Inflammatory macrophage (primary cell): ENCODE measurements at places on chromosomes 5 and 9.

GRCh38 chr5:140235791-140236551, 61.0 kb downstream of the CYSTM1 start:
- DNase-seq = peak; percentile 77

- DNase-seq = no peak
Observed at GRCh38 chr5:123265551-123265950, 157.7 kb downstream of the CEP120 start.

DNA sequence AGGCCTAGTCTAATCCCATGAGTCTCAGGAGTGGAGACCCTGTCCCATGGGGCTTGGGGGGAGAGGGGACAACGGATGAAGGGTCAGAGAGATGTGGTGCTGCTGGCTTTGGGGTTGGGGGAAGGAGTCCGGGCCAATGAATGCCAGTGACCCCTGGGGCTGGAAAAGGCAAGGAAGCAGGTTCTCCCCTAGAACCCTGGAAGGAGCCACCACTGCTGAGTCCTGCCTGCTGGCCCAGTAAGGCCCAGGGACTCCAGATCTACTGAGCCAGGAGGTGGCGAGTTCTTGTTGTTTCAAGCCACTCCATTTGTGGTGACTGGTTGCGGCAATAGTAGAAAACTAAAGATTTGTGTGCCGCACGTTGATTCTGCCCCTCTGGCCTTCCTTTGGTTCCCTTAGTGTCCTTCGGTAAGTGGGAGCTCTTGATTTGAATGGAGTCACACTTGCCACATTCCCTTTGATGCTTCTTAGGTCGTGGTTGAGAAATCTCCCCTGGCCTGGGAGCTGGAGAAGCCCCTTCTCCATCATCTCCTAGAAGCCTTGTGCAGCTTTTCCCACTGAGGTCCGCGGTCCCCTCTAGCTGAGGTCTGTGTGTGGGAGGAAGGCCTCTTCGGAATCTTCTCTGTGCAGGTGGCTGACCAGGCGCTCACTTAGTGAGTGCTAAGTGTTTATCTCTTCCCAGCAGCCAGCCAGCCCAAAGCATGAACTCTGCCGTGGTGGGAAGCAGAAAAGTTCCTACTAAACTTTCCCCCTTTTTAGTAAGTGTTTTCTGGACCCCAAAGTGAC, 9.0 kb downstream of the FCN1 start:
- DNase-seq = no peak

DNA sequence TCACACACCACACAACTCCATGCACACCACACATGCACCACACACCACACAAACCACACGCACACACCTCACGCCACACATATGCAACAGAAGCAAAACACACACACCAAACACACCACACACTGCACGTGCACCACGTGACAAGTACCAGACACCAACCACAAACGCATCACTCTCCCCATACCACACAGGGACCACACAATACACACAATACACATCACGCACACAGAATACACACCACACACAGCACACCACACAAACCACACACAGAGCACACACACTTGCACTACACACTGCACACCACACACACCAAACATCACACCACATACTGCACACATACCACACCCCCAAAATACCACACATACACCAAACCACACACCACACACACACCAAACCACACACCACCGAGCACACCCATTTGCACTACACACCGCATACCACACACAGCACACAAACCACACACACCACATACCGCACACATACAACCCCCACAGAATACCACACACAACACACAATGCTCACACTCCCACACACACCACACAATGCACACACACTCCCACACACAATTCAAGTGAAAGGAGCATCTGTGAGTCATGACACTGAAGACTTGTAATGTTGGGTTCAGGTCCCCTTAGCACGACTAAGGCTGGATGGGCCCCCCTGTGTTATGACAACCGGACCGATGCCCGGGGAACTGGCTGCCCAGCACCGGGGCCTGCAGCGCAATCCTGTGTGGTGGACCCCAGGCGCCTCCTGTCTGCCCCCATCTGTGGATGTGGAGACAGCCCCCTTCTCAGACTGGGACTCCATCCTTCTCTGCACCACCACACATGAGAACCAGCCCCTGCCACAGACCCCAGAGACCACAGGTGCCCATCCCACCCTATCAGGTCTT, 6.0 kb upstream of the ZDHHC11 start:
- no peak for DNase-seq

DNA sequence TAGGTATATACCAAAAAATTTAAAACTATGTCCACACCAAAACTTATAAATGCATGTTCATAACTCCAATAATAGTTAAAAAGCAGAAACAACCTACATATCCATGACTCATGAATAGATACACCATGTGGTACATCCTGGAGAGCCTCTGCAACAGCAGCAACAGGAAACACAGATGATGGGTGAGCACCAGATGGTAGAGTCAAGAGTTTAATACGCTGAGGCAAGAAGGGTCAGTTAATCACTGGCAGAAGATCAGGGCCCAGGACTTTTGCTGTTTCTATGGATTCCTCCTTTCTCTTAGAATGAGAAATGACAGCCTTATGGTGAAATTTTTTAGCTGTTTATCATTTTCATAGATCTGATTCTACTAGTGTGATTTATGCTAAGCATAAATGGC, 351.8 kb upstream of the ADAMTSL1 start:
- no peak for DNase-seq

GRCh38 chr5:158875272-158875679, 224.4 kb downstream of the EBF1 start:
- DNase-seq = peak; percentile 18

GRCh38 chr9:9563817-9564216, 1049.0 kb downstream of the PTPRD start:
- no peak for DNase-seq

DNA sequence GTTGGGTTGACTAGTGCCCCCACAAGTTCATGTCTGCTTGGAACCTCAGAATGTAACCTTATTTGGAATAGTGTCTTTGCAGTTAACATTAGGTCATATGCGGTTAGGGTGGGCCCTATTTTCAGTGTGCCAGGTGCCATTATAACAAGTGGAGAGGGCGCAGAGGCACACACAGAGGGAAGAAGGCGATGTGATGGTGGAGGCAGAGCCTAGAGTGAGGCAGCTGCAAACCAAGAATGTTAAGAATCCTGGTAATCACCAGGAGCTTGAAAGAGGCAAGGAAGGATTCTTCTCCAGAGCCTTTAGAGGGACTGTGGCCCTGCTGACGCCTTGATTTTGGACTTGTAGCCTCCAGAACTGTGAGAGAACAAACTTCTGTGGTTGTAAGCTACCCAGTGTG, 10.9 kb downstream of the GPR107 start:
- DNase-seq = no peak

DNA sequence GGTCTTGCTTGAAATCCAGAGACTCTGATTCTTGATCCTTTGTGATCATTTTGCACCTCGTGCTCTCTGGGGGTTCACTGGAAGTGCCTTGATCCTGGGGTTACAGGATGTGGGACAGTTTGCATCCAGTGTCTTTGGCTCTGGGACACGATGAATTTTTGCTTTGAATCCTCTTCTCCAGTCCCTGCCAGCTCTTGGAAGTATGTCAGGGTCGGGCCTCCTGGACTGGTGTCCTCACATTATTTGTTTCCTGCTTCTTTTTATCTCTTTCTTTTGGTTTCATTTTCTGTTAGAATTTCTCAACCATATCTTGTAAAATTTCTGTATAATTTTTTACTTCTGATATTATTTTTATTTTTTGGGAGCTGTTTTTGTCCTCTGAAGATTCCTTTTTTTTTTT, 34.2 kb downstream of the SECISBP2 start:
- DNase-seq = no peak

DNA sequence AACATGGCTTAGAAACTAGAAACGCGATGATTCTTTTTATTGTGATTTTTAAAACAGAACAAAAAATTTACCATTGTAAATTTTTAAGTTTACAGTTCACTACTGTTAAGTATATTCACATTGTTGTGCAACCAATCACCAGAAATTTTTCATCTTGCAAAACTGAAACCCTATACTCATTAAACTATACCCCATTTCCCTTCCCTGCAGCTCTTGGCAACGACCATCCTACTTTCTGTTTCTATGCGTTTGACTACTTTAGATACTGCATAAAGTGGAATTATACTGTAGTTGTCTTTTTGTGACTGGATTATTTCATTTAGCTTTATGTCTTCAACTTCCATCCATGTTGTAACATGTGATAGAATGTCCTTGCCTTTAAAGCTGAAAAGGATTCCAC, 52.5 kb downstream of the SPOCK1 start:
- no peak for DNase-seq

GRCh38 chr9:35923927-35924763, 14.9 kb downstream of the SPAAR start:
- DNase-seq = peak; percentile 16

- DNase-seq = no peak
Observed at GRCh38 chr9:5665059-5665458, 36.2 kb downstream of the RIC1 start.

DNA sequence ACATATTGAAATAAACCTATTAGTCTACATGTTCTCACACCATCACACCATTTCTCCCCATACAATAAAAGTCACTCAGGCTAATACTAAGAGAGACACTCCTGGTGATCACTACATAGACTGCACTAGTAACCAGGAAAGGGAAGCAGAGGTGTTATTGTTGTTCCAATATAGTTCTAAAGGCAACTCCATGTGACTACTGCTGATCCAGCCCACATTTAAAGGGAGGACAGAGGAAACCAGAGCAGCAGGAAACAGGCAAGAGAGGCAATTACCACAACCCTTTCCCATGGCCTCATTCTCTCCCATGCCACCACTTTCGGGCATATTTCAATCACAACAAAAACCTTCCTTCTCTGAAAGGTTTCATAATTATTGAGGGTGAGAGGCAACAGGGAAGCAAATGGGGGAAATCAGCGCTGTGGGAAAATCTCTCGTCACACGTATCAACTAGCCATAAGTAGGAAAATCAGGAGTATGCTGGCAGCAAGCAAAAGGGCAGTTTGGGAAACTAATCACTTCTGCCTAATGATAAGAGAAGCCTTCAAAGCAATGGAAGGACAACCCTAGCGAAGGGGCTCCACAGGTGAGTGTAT, 1.8 kb downstream of the UBAP2 start:
- DNase-seq = peak; percentile 70

DNA sequence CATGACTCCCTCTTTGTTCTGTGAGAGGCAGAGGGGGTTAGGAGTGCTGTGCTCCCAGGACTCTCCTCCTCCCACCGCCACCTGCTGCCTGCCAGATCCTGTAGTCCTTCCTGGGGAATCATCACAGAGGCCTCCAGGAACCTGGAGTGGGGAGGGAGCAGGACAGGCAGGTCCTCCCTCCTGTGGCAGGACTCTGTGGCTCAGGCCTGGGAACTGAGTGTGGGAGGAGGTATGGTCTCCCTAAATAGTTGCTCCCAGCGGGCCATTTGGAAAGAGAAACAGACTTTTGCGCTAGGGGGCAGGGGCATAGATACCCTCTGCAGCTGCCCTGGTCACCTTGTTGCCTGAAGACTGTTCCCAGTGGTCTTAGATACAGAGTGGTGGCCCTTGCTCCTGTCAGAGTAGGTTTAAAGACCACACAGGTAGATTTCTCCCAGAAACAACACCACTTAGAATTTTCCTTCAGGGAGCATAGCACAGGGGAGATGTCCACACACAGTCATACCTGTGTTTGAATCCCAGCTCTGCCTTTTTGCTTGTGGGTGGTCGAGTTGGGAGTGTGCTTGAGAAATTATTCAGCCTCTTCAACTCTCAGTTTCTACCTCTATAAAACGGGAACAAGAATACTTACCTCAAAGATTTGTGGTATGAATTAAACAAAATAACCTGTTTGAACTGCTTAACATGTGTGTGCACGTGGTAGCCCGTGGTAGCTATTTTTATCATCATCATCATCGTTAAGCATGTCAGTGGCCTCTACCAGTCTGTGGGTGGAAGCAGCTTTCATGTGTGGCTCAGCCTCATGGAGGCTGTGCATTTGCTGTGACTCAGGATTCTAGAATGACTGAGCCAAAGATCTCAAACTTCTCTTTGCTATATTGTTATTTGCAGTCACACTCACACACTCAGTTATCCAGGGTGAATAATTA, 55.8 kb downstream of the SLC22A5 start:
- DNase-seq = peak; percentile 90

GRCh38 chr9:70407081-70407503, 7.4 kb downstream of the KLF9 start:
- DNase-seq = no peak

- no peak for DNase-seq
Observed at GRCh38 chr9:90607701-90608516, 34.7 kb downstream of the DIRAS2 start.

- peak; percentile 51 for DNase-seq
Observed at GRCh38 chr5:83471405-83472212, at the start of gene VCAN. VCAN (plus strand) TSS chr5:83471744; CDS start chr5:83483519, 11,775 bp downstream.

GRCh38 chr5:155919126-155919525, 407.8 kb upstream of the SGCD start:
- DNase-seq = no peak

DNA sequence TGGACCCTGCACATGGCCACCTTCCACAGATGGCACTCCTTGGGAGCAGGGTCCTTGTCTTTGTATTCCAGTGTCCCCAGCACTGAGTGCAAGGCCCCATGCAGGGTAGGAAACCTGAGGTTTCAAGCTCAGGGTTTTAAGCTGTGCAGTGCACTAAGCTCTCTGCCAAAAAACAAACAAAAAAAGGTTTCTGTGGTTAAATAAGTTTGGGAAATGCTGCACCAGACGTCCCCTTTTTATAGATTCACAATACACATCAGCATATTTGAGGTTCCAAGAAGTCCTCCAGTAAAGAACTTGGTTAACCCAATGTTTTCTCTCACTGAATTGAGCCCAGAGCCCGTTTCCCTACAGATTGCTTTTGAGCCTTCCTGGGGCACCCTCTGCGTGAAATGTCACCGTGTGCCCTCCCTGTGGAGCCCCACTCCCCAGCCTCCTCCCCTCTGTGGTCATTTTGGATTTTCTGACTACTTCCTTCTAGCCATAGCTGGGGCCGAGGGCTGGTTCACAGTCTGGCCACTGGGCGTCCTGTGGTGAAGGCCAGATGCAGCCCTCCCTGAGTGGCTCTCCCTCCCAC, 17.1 kb downstream of the DELE1 start:
- DNase-seq = peak; percentile 54
